ENCODE measurements at places on chromosomes 12 and 14. TPM values are rescaled to one million over a fixed set of nuclear protein-coding genes. Genes with fewer than 3 reads are reported as not detected.

KRT7 gene
- total RNA-seq, result 1.0 TPM

NKX2-1 gene
- total RNA-seq, result not detected

SERPINA5 gene
- not detected for total RNA-seq

RD3L gene
- not detected for total RNA-seq

CLEC1A gene
- not detected for total RNA-seq

EML5 gene
- 0.63 TPM for total RNA-seq

CLIP1 gene
- total RNA-seq, result 62.2 TPM

CLMN gene
- total RNA-seq, result 12.2 TPM

SDR9C7 gene
- not detected for total RNA-seq

IGF1 gene
- total RNA-seq, result 16.4 TPM

VRTN gene
- not detected for total RNA-seq

STON2 gene
- total RNA-seq, result 13.4 TPM

SALL2 gene
- total RNA-seq, result 149 TPM

TAS2R13 gene
- 1.5 TPM for total RNA-seq

OR6C2 gene
- not detected for total RNA-seq

KLHL33 gene
- 0.04 TPM for total RNA-seq

PMEL gene
- total RNA-seq, result 1.2 TPM

DNAI7 gene
- total RNA-seq, result not detected

LRCOL1 gene
- total RNA-seq, result not detected

ADCY6 gene
- 12.8 TPM for total RNA-seq

TRPV4 gene
- total RNA-seq, result 0.11 TPM

KLRD1 gene
- total RNA-seq, result 0.31 TPM

KRT80 gene
- 0.33 TPM for total RNA-seq

KRT82 gene
- not detected for total RNA-seq

Data from A673 (cell line).